Fibroblast of pulmonary artery (primary cell): ENCODE measurements at places on chromosomes 5 and 9.

- DNase-seq, result no peak
Observed at GRCh38 chr5:126716861-126717260, 60.1 kb upstream of the LMNB1 start.

- DNase-seq, result no peak
Observed at GRCh38 chr9:2335260-2335659, 286.3 kb upstream of the VLDLR start.

GRCh38 chr5:10445352-10445751, 3.7 kb downstream of the ROPN1L start:
- DNase-seq, result no peak

- DNase-seq, result peak; percentile 69
Observed at GRCh38 chr5:34499001-34499734, 157.0 kb upstream of the RAI14 start.

- no peak for DNase-seq
Observed at GRCh38 chr5:64884541-64884940, 115.8 kb downstream of the CWC27 start.

- DNase-seq, result no peak
Observed at GRCh38 chr9:4603830-4604229, 58.3 kb upstream of the PLPP6 start.

GRCh38 chr9:114086009-114086408, 7.9 kb upstream of the AMBP start:
- DNase-seq, result no peak

DNA sequence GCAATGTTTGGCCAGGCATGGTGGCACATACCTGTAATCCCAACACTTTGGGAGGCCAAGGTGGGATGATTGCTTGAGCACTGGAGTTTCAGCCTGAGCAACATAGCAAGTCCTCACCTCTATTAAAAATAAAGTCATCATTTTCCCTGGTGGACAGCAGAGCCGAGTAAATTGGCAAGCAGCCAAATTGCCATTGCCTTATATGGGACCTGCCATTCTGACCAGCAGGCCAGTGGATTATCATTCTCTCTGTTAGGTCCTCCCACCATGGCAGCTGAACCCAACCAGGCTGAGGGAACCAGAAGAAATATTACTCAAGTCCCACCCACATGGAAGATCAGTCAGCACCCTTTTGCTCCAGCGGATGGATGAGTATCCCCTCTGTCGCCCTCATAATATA, 1829.9 kb downstream of the EFNA5 start:
- DNase-seq, result no peak

- peak; percentile 88 for DNase-seq
Observed at GRCh38 chr9:88950341-88951154, 40.7 kb upstream of the S1PR3 start.
